ENCODE measurements at places on chromosomes 1 and 21.

- H3K4me1 ChIP-seq = peaks cover 14% of the 10 kb centered on the region
- no peak overlapping the region for H3K27ac ChIP-seq
- no peak for DNase-seq
- peaks cover 8% of the 10 kb centered on the region for H3K36me3 ChIP-seq
- H3K27me3 ChIP-seq = no peaks in the 10 kb centered on the region
Observed at GRCh38 chr1:9278116-9278515, 14.6 kb upstream of the SPSB1 start.

- no peak overlapping the region for H3K4me3 ChIP-seq
- no peaks in the 10 kb centered on the region for H3K27me3 ChIP-seq
- H3K4me1 ChIP-seq = no peaks in the 10 kb centered on the region
- H3K36me3 ChIP-seq = no peaks in the 10 kb centered on the region
- no peak for DNase-seq
Observed at GRCh38 chr1:207336559-207337467, 15.3 kb downstream of the CD55 start.

GRCh38 chr1:206863266-206863665 lies 2.2 kb upstream of the IL20 start:
- H3K36me3 ChIP-seq = no peaks in the 10 kb centered on the region
- H3K27ac ChIP-seq = no peak overlapping the region
- H3K27me3 ChIP-seq = no peaks in the 10 kb centered on the region

GRCh38 chr1:76141929-76142328 lies 67.4 kb downstream of the ST6GALNAC3 start:
- no peaks in the 10 kb centered on the region for H3K4me1 ChIP-seq
- H3K36me3 ChIP-seq = no peaks in the 10 kb centered on the region
- no peak for DNase-seq
- H3K27ac ChIP-seq = no peak overlapping the region
- no peak overlapping the region for H3K4me3 ChIP-seq

GRCh38 chr1:226310637-226311195 lies 1.8 kb upstream of the LIN9 start:
- peaks cover 9% of the 10 kb centered on the region for H3K4me1 ChIP-seq
- H3K4me3 ChIP-seq = no peak overlapping the region
- H3K27ac ChIP-seq = no peak overlapping the region
- DNase-seq = no peak
- no peaks in the 10 kb centered on the region for H3K27me3 ChIP-seq
- no peaks in the 10 kb centered on the region for H3K36me3 ChIP-seq

DNA sequence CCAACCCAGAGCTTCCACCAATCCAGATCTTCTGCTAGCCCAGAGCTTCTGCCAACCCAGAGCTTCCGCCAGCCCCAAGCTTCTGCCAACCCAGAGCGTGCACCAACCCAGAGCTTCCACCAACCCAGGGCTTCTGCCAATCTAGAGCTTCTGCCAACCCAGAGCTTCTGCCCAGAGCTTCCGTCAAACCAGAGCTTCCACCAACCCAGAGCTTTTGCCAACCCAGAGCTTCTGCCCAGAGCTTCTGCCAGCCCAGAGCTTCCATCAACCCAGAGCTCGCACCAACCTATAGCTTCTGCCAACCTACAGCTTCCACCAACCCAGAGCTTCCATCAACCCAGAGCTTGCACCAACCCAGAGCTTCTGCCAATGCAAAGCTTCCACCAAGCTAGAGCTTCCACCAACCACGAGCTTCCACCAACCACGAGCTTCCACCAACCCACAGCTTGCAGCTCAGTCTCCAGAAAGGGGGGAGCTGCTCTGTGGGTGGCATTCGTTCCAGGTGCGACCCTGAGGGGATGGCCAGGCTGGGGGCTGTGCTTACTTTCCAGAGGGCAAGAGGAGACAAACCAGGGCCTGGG lies 23.8 kb downstream of the CRYAA start:
- H3K36me3 ChIP-seq = no peaks in the 10 kb centered on the region
- H3K27ac ChIP-seq = no peak overlapping the region
- H3K4me1 ChIP-seq = no peaks in the 10 kb centered on the region
- H3K4me3 ChIP-seq = no peak overlapping the region

DNA sequence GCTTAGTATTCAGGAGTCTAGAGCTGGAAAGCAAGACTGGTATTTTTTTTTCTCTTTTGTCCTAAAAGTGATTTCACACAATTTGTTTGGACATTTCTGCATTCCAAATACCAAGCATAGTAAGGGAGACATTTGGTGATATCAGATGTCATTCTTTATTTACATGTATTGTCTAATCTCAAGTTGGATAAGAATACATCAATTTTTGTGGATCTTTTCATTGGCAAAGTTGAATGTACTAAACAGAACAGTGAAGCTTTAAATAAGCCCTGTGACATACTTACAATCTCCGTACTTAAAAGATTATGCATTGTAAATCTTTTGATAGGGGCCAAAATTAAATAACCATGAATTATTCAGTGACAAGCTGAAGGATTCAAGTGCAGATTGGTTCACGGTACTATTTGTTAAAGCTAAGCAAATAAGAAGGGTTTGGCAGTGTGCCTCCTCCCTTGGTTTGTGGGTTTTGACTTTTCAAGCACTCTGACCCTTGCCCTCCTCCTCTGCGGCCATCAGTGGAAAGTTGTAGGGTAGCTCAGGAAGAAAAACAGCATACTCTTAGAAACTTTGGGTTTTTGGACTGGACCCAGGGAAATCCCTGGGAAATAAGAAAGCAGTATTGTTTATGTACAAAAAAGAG lies 663.7 kb downstream of the ADGRL2 start:
- peak; percentile 55 for DNase-seq
- H3K4me3 ChIP-seq = no peak overlapping the region
- H3K36me3 ChIP-seq = no peaks in the 10 kb centered on the region
- H3K27me3 ChIP-seq = no peaks in the 10 kb centered on the region
- H3K4me1 ChIP-seq = no peaks in the 10 kb centered on the region
- H3K27ac ChIP-seq = no peak overlapping the region

DNA sequence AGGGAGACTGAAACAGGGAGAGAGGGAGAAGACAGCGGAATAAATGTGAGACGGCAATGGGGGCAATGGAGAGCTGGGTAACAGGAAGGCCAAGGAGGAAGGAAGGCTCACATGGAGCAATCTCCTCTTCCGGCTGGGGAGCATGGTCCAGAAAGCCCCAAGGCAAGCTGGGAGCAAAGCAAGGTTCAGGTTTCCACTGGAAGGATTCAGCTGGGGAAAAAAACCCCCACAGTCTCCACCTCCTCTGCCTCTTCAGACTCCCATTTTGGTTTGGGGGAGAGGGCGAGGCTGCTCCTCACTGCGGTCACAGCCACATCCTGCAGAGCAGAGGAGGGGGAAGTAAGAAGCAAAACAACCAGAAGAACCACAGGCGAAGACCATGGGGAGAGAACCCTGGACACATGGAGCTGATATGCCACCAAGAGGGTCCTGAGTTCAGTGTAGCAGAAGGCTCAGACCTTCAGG lies 650 bp downstream of the TNFAIP8L2 start:
- peak overlapping the region; percentile 41 for H3K4me3 ChIP-seq
- DNase-seq = no peak
- H3K36me3 ChIP-seq = no peaks in the 10 kb centered on the region
- H3K27ac ChIP-seq = peak overlapping the region; percentile 1

DNA sequence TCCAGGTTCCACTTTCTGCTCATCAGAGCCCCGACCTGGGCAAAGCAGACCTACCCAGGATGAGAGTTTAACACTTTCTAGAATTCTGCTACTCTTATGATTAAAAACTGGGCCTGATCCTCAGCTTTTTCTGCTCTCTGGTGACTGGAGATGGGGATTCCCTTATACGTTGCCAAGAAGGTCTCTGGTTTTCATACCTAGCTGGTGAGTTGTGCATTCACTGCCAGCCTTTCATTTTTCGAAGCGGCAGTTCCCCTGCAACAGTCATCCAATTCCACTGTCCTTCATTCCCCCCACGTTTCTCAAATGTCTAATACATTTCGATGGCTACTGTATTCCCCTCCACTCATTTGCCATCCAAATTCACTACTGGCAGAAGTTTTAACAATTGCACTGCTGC lies 135.3 kb downstream of the ADSS2 start:
- H3K27me3 ChIP-seq = no peaks in the 10 kb centered on the region
- no peak overlapping the region for H3K4me3 ChIP-seq
- no peaks in the 10 kb centered on the region for H3K36me3 ChIP-seq
- no peaks in the 10 kb centered on the region for H3K4me1 ChIP-seq
- no peak for DNase-seq

- no peaks in the 10 kb centered on the region for H3K27me3 ChIP-seq
- H3K36me3 ChIP-seq = peaks cover 7% of the 10 kb centered on the region
Observed at GRCh38 chr1:186503190-186503589, 42.3 kb upstream of the PDC start.

DNA sequence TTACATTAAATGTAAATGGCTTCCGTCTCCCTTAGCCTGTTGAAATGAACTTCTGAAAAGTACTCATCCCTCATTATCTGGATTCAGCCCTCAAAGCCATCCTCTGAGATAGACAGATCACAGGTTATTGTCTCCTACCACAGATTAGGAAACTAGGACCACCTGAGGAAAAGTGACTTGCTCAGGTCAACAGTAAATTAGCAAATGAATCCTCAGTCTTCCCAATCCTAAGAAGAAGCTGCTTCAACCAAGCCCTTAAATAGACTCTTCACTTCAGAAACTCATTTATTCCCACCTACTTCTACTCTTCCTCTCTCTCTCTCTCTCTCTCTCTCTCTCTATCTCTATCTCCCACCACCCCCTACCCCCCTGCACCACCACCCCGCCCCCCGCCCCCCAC lies 152.3 kb downstream of the DMRTA2 start:
- H3K36me3 ChIP-seq = no peaks in the 10 kb centered on the region
- no peak for DNase-seq
- no peaks in the 10 kb centered on the region for H3K27me3 ChIP-seq
- no peak overlapping the region for H3K27ac ChIP-seq
- H3K4me1 ChIP-seq = peaks cover 11% of the 10 kb centered on the region

DNA sequence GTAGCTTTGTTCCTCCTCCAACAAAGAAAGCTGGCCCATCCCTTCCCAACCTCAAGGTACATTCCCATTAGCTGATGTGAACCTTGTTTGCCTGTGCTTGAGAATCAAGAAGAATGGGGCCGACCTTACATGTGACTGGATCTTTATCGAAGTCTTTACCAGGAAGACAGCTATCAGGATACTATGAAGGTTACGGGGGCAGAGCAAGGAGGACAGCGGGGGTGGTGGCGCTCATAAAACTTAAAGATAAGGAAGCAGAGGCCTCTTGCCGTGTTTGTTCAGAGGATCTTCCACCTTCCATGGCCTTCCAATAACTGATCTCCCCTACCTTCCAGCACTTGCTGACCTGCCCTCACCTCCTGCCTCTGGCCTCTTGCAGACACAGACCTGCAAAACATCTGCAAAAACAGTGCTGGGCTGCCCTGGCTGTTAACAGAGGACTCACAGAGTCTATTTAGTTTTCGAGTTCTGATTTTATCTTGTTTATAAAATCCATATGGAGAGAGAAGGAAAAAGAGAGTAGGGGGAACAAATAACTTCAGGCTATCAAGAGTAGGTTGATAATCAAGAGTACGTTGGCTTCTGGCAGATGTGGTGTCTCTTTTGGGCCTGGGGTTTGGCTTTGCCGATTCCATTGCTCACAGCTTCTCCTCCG lies 198.0 kb downstream of the HUNK start:
- no peak overlapping the region for H3K4me3 ChIP-seq
- DNase-seq = no peak
- no peaks in the 10 kb centered on the region for H3K27me3 ChIP-seq
- H3K27ac ChIP-seq = no peak overlapping the region
- no peaks in the 10 kb centered on the region for H3K4me1 ChIP-seq
